ENCODE measurements at places on chromosomes 11 and 22.

- no peak for DNase-seq
Observed at GRCh38 chr22:42155053-42155543, 24.5 kb upstream of the CYP2D6 start.

- DNase-seq, result no peak
Observed at GRCh38 chr11:71190551-71190950, 61.8 kb downstream of the SHANK2 start.

DNA sequence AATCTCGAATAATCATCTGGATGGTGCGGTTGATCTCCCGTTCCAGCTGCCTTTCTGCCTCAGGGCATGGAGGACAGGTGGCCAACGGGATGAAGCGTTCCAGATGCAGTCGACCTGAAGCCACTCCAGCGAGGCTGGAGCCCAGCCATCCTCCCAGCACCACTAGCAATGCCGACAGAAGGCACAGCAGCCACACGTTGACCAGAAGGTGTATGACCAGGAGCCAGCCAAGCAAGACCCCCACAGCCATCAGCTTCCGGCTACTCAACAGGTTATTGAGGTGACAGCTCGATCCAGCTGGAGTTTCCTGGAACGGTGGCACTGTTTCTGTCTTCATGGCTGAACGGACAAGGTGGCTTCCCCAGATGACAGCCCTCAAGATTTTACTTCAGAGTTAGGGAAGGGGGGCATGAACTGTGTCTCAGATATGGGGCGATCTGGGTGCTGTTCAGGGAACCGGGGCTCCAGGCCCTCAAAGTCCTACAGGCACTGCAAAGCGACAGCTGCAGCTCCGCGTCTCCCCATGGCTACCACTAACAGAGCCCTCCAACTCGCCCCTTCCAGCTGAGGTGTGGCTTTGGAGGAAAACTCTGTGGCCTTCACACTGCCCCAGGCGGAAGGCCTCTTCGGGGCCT lies 559 bp downstream of the SNX19 start:
- DNase-seq, result no peak

GRCh38 chr11:118785362-118785761 lies 5.6 kb downstream of the DDX6 start:
- no peak for DNase-seq

GRCh38 chr11:14350215-14350614 lies 8.8 kb downstream of the RRAS2 start:
- DNase-seq, result no peak

DNA sequence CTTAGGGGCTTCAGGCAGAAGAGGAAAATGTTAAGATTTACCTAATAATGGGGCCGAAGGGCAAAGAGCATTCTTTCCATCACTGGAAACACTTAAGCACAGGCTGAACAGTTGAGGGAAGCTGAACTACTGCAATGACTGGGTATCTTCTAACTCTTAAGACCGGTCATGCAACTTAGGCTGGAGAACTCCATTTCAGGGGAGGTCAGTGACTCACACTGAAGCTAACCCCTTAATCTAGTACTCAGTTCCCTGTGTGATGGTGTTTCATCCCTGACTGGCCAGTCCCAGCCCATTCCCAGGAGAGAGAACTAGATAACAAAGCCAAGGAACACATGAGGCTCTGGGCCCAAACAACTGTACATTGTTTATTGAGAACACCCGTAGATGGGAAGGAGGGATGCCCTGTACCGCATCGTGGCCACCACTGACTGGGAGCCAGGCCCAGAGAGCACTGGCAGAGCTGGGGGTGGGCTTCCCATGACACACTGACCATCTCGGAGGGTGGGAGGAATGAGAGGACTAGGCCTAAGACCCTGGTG lies 10.5 kb downstream of the RPL27A start:
- DNase-seq, result no peak

DNA sequence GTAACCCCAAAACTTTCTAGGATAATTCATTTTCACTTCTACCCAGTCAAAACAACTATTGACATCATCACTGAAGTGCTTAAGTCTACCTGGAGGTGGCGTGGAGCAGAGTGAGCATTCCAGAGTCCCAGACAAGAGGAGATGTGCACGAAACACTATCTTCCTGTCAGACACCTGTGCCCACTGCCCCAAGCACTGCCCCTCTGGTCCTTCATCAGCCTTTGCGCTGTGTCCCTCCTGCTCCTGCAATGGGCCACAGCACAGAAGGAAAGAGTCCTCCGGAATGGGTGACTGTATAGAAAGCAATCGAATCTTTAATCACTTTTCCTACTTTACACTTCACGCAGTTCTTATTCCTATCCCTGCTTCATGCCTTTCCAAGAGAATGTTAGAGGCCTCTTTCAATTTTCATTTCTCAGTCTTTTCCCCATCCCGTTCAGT lies 512 bp upstream of the GRIA4 start:
- no peak for DNase-seq

- DNase-seq, result no peak
Observed at GRCh38 chr22:47586038-47586437, 823.6 kb downstream of the TBC1D22A start.

DNA sequence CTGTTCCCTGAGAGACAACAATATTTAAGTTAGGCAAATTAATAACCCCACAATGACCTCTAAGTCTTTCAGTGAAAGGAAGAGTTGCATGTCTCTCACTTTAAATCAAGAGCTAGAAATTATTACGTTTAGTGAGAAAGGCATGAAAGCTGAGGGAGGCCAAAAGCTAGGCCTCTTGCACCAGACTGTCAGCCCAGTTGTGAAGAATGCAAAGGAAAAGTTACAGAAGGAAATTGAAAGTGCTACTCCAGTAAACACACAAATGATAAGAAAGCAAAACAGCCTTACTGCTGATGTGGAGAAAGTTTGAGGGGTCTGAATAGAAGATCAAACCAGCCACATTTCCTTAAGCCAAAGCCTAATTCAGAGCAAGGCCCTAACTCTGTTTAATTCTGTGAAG lies 45.0 kb downstream of the BBOX1 start:
- no peak for DNase-seq

- no peak for DNase-seq
Observed at GRCh38 chr22:24066260-24066659, 55.2 kb downstream of the CABIN1 start.

DNA sequence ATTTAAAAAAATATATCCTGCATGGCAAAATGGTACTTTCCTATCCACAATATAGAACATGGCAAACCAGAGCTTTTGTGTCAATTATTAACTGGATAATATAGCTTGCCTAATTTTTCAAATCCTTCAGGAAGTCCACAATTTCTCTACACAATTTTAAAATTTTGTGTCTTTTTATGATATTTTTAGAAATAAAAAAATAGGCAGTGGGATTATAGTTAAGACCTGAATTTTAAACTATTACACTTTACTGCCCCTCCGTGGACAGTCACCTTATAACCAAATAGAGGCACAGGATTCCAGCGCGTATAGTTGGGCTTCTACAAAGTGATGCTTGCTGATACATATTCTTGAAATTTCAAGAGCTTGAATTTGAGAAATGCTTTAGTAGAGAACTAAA lies 2.1 kb upstream of the DMC1 start:
- DNase-seq, result no peak

- no peak for DNase-seq
Observed at GRCh38 chr22:22721681-22722354, 77.4 kb downstream of the GGTLC2 start.

- DNase-seq, result no peak
Observed at GRCh38 chr11:96065379-96065778, 141.5 kb upstream of the MTMR2 start.

DNA sequence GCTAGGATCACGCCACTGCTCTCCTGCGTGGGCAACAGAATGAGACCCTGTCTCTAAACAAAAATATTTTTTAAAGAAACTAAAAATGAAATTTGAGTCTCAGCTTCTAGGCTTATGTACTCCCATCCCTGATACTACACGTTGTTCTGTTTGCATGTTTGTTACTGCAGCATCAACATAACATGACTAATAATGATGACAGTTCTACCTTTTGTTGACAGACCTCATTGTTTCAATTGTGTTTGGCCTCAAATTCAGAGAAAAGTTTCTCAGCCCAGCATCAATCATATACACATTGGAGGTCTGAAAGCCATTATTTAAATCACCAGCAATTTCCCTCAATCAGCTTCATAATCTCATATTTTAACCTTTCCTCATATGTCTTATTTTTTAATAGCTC lies 20.8 kb downstream of the LAYN start:
- DNase-seq, result no peak

All from activated naive CD4-positive, alpha-beta T cell (primary cell).